ENCODE measurements at places on chromosomes 1 and 21. TPM values are rescaled to one million over a fixed set of nuclear protein-coding genes. Genes with fewer than 3 reads are reported as not detected.

MX2 gene
- 29.4 TPM for total RNA-seq

DNA sequence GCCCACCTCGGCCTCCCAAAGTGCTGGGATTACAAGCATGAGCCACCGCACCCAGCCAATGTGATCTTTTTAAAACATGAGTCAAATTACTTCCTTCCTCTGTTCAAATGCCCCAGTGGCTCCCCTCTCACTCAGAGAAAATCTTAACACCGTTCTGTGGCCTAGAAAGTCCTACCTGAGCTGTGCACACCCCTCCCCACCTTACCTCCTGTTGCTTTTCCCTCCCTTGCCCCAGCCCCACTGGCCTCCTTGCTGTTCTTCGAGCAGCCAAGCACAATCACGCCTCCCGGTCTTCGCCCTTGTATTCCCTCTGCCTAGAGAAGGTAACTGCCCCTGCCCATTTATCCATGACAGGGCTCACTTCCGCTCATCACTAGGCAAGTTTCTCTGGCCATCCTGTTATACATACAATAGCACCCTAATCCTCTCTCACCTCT is 62.6 kb upstream of the RPL11 start:
- no peaks in the 10 kb centered on the region for H3K4me1 ChIP-seq
- H3K27me3 ChIP-seq, result no peaks in the 10 kb centered on the region
- no peaks in the 10 kb centered on the region for H3K36me3 ChIP-seq
- no peak for DNase-seq

DNA sequence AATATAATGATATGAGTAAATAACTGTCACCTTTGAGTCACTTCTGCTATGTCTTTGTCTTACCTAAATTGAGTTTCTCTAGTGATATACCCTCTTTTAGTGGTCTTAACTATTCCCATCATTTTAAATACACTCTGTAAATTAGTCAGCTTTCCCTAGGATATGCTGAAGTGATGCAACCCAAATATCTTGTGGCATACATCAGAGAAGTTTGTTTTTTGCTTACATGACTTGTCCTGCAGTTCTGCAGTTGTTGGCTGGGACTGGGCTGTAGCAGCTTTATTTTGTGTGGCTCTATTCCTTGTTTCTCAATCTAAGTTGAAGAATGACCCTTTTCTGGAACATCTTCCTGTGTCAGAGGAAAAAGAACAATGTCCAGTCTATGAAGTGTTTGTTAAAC is 76.4 kb downstream of the TTC3 start:
- H3K36me3 ChIP-seq, result peaks cover 2% of the 10 kb centered on the region
- H3K27ac ChIP-seq, result no peak overlapping the region
- H3K4me1 ChIP-seq, result no peaks in the 10 kb centered on the region
- DNase-seq, result no peak

GRCh38 chr21:37450445-37450941 is 83.9 kb downstream of the DYRK1A start:
- no peaks in the 10 kb centered on the region for H3K4me1 ChIP-seq
- no peak for DNase-seq
- H3K4me3 ChIP-seq, result no peak overlapping the region
- no peaks in the 10 kb centered on the region for H3K27me3 ChIP-seq

ANGPTL1 gene
- 137 TPM for total RNA-seq

DNA sequence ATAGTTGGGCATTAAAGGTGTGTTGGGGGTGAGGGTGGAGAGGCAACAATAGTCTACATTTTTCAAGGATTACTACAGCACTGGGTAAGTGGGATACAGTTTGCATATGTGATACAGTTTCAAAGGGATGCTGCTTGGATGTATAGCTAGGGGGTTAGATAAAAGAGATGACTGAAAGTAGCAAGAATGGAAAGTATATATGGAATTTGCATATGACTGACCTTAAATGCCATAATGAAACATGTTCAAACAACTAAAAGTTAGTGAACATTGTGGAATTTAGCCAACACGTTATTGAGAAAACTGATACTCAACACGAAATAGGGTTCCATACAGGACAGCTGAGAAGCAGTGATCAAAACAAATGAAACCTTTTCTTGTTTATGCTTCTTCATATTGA is 124.8 kb upstream of the CHRM3 start:
- no peaks in the 10 kb centered on the region for H3K36me3 ChIP-seq
- H3K4me3 ChIP-seq, result no peak overlapping the region
- DNase-seq, result no peak
- no peak overlapping the region for H3K27ac ChIP-seq
- no peaks in the 10 kb centered on the region for H3K4me1 ChIP-seq

Data from breast epithelium (tissue), 4 donors.